A172 (cell line): ENCODE measurements at places on chromosomes 5 and 9.

DNA sequence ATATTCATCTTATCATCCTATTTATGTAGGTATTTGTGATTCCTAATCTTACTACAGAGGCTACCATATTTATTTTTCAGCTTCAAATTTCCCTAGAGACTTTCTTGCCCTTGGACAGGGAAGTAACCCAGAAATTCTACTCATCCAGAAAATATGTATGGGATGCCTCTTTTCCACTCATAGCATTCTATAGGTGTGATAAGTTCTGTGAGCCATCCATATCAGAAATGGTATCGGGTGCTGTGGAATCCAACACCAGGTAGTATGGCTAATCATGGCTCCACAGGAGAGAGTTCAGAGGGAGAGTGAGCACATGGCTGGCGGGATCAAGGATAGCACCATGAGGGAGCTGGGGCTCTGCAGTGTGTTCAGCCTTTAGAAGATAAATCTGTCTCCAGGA, 349.3 kb upstream of the ACTBL2 start:
- no peak for DNase-seq

- no peak for DNase-seq
These were observed 95.7 kb downstream of the INSL6 start for GRCh38 chr9:5089737-5090136.

DNA sequence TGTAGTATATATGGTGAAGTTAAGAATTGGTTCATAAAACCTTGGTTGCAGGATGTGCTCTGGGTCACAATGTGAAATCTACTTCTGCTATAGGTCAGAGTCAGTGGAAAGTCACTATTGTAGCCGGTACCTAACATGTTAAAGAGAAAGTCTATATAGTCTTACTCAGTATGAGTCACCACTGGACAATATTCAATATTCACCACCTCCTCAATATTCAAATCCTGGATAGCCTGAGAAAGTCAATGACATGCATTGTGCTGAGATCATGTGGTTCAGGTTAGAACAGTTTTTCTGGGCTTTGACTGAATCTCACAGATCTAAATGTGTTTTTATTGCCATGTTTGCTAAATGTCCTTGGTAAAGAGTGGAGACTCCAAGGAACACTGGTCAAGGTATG, 108.8 kb downstream of the HMHB1 start:
- no peak for DNase-seq

GRCh38 chr5:169251333-169252084, 49.4 kb downstream of the SLIT3 start:
- no peak for DNase-seq

DNA sequence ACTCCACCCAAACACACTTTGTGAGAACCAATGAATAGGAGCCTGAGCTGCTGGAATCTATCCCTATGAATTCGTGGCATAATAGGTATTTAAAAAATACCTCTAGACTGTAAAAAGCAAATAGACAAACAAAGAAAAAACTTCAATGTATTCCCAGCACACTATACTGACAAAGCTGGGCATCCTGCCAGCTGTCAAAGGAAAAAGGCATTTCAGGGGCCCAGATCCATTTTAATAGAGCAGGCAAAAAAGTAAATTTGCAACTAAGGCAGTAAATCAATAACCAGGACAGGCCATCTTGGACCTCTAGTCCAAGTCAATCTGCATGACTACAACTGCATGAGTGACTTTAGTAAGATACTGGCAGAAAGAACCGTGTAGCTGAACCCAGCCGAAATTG, 25.6 kb upstream of the LARP1 start:
- no peak for DNase-seq

GRCh38 chr9:25396828-25397227, 281.4 kb downstream of the TUSC1 start:
- DNase-seq = no peak

DNA sequence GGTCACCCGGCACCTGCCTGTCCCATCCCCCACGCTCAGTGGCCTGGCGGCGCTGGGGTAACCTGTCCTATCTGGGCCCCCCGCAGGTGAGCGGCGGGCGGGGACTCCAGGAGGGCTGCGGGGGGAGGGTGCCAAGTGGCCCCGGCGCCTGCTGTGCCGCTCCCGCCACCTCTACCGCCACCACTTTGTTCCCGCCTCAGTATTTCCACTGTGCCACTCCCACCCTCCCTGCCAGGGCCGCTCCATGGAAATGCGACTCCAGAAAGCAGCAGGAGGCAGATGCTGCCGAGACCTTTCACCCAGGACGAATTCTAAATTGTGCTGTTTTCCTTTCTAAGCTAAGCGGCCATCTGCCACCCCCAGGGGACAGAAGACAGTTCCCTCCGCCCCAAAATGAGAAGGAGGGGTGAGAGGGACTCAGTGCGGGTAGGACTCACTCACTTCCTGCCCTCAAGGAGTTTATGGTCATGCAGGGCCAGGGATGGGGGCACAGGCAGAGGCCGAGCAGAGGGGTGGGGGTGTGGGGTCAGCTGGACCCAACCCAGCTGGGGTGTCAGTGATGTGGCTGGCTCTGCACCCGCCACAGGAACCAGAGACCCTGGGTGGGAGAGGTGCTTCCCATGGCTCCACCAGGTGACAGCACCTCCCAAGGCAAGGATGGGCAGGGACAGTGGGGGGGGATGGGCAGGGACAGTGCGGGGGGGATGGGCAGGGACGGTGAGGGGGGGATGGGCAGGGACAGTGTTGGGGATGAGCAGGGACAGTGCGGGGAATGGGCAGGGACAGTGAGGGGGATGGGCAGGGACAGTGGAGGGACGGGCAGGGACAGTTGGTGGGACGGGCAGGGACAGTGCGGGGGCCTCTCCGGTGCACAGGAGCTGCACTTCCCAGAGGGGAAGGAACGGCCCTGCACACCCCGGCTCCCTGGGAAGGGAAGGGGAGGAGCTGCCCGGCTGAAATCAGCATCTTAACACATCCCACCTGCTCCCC, 17.8 kb downstream of the NOTCH1 start:
- peak; percentile 52 for DNase-seq

DNA sequence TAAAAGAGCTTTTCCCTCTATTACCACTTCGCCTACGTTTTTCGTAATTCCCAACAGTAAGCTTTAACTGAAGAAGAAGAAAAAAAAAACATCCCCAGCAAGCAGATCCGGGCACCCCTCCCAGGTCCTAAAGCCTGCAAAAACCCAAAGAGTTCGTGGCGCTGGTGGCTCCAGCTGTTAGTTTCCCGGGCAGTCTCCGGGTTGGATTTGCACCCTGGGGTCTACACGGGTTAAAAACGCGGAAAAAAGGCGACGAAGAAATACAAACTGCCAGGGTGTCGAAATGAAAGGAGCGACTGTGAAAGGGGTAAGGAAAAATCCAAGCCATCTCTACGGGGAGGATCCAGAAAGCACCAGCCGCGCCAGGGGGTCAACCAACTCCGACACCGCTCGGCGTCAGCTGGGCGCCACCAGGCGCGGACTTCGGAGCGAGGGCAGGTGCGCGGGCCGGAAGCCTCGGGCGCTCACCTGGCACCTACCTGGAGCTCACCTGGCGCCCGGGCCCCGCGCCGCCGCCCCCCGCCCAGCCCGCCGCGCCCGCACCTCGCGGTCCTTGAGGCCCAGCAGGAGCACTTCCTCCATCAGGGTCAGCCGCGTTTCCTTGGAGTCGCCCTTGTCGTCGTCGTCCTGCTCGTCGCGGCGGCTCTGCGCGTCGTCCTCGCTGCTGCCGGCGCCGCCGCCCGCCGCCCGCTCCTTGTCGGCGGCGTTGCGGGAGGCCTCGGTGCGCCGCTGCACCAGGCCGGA, 680 bp downstream of the GOLPH3 start:
- peak; percentile 36 for DNase-seq

GRCh38 chr5:38453506-38453905, 102.9 kb downstream of the LIFR start:
- no peak for DNase-seq
